ENCODE measurements at places on chromosomes 1 and 21.

DNA sequence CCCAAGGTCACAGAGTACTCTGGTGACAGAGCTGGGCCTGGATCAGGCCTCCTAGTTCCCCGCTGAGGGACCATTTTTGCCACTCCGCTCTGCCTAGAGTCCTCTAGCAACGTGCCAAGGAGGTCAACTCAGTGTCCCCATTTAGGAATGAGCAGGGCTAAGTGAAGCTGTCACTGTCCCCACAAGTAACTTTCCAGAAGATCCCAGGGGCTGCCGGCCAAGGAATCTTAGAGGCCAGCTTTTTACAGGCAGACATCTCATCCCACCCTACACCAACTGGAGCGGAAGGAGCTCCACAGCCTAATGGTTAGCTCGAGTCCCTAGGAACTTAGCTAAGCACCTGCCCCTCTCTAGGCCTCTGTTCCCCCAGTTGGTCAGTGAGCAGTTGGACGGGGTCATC, 59.7 kb downstream of the VWA5B1 start:
- no peak for DNase-seq

DNA sequence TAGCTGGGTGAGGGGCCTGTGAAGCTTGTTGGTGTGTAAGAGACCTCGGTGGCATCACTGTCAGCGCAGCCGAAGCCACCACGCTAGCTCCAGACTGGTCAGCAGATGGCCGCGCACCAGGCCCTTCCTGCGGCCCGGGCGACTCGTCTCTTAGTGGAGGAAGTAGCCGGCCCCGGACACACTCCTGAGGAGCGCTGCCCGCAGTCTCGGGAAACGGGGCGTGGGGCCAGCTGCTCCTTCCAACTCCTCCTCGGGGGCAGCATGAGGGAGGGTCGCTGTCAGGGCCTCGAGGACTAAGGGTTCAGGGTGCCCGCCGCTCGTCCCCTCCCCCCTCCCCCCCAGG, 20.4 kb downstream of the H3-3A start:
- no peak for DNase-seq

DNA sequence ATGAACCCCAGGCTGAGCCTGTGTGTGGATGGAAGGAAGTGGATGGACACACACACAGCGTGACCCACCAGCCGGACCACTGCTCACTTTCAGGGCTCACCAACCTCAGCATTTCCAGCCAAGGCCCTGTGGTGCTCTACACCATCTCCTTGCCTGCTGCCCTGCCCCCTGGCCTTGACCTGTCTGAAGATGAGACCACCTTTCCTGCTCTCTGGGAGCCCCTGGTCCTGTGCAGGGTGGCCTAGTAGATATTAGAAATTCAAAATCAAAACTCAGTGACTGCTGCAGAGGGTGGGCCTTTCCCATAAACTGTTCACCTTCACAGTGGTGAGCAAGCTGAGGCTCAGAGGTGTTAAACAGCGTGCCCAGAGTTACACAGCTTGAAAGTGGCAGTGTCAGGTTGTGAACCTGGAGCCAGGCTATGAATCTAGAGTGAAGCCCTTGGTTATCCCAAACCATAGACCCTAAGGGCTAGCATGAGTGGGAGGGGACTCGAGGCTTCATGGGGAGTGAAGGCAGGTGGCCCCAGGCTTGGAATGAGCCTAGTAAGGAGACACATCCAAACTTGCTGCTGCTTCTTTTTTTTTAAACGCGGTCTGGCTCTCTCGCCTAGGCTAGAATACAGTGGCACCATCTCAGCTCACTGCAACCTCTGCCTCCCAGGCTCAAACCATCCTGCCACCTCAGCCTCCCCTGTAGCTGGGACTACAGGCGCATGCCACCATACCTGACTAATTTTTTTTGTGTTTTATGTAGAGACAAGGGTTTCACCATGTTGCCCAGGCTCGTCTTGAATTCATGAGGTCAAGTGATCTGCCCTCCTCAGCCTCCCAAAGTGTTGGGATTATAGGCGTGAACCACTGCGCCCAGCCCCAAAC, 41.5 kb downstream of the MAN1C1 start:
- no peak for DNase-seq

DNA sequence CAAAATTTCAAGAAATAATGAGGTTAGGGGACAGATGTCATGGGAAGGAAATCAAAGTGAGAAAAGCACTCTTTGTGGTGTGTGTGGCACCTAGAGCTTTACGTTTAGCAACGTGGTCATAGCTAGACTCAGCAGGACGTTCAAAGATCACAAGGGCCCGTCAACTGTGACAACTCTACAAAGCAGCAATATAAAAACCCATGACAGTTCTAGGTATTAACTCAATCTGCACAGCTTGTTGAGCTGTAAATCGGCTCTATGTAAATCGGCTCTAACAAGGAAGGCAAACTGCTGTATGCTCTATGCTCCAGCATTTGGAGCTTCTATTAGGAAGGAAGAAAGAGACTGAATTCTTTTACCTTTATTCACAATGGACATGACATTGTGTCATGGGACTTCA, 64.8 kb downstream of the TP53BP2 start:
- no peak for DNase-seq

DNA sequence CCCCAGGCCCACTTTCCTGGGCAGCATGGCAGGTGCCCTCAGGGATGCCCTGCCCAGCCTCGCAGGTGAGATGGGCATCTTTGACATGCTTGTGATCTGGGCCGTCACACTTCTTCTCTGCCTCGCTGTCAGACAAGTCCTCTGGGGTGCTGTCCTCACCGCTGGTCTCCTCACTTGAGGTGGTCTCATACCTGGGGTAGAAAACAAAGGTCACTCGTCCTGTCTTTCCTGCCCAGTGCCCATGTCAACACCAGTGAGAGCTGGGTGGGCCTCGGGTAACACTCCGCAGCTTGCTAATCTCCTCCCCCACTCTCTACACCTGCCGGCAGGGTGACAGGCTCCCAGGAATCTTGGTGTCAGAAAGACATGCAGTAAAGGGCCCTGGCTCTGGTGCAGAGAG, 50.9 kb downstream of the KANK4 start:
- DNase-seq, result no peak

- DNase-seq, result no peak
Measured at GRCh38 chr21:14995695-14996490, 68.9 kb downstream of the NRIP1 start.

DNA sequence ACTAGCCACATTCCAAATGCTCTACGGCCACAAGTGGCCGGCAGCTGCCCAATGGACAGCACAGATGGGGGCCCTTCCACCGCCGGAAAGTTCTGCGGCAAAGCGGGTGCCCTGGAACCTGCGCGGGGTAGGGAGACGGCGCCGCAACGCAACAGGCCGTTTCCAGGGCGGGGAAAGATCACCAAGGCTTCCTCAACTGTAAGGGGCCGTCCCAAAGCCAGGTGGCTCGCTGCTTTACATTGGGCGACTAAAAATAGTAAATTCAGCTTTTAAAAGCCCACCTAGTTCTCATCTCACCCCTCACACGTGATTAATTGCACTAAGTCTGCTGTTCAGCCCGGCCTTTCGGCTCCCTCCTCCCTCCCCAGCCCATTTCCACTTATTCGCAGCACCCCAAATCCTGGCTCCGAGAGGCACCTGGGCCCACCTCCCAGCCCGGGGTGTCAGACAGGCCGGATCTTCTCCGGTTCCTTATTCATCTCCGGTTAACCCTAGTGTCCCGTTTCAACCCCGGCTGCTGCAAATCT, 643 bp downstream of the CFAP298 start:
- DNase-seq, result no peak

DNA sequence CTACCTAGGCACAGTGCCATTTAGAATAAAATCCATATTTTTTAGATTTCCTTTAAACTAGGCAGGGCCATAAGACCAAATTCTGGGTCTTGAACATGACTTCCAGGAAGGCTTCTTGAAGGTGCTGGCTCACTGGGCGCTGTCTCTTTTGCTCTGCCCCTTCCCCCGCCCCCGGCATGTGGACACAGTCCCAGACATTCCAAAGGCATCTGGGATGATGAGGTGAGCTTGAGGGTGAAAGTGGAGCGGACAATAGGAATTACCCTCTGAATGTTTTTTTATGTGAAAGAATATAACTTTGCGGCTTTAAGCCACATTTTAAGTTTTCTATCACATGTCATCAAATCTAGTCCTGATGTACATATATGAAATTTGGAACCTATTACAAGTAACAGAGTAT, 29.4 kb downstream of the RWDD3 start:
- DNase-seq, result no peak

DNA sequence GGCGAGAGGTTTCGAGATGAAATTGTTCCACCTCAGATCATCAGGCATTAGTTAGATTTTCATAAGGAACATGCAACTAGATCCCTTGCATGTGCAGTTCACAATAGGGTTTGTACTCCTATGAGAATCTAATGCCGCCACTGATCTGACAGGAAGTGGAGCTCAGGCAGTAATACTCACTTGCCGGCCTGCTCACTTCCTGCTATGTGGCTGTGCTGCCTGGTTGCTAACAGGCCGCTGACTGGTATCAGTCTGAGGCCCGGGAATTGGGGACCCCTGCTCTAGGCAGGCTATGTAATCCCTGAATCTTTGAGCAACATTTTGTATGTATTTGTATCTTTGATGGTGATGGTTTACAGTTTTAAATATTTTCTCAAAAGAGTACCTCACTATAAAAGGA, 32.5 kb downstream of the XKR8 start:
- no peak for DNase-seq

DNA sequence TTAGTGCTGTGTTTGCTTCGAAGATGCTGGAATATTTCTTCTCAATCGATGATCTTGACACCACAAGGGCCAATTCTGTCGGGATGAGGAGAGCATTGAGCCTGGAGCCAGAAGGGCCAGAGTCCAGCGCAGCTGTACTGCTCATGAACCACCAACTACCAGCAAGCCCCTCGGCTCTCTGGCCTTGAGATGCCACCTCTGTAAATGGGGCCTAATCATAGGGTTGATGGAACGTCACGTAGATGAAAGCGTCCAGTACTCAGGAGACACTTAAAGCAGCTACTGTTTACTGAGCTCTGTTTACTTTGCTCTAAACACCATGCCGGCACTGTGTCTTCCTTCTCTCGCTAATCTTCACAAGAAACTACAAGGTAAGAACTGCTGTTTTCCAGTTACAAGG, 26.3 kb downstream of the CCDC185 start:
- no peak for DNase-seq

- no peak for DNase-seq
Measured at GRCh38 chr1:145892486-145893087, 6.9 kb upstream of the ANKRD35 start.

GRCh38 chr1:117250061-117250606, 39.4 kb upstream of the VTCN1 start:
- no peak for DNase-seq

GRCh38 chr1:216935901-216936300, 212.7 kb upstream of the ESRRG start:
- DNase-seq, result no peak

- DNase-seq, result no peak
Measured at GRCh38 chr1:28130901-28131300, 42.5 kb upstream of the EYA3 start.

DNA sequence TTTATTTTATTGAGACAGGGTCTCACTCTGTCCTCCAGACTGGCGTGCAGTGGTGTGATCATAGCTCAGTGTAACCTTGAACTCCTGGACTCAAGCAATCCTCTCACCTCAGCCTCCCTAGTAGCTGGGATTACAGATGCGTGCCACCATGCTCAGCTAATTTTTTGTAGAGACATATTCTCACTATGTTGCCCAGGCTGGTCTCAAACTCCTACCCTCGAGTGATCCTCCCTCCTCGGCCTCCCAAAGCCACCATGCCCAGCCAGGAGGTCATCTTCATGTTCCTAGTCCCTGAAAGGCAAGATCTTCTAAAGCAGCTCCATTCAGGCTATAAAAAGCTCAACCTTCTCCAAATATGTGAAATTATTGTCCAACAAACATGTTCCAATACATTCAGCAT, 53.9 kb downstream of the TOR1AIP2 start:
- no peak for DNase-seq

- no peak for DNase-seq
Measured at GRCh38 chr1:180235502-180236239, 5.6 kb downstream of the LHX4 start.

GRCh38 chr1:157099633-157100009, at the start of gene ETV3L:
Gene ETV3L (minus strand): TSS chr1:157099808. CDS start chr1:157099523, 285 bp downstream.
- DNase-seq, result no peak

- peak; percentile 54 for DNase-seq
Measured at GRCh38 chr1:23459338-23459757, 24.6 kb downstream of the ASAP3 start.

- DNase-seq, result no peak
Measured at GRCh38 chr1:209772126-209772525, 12.2 kb downstream of the C1orf74 start.

GRCh38 chr1:222021129-222021528, 279.2 kb upstream of the DUSP10 start:
- DNase-seq, result no peak

DNA sequence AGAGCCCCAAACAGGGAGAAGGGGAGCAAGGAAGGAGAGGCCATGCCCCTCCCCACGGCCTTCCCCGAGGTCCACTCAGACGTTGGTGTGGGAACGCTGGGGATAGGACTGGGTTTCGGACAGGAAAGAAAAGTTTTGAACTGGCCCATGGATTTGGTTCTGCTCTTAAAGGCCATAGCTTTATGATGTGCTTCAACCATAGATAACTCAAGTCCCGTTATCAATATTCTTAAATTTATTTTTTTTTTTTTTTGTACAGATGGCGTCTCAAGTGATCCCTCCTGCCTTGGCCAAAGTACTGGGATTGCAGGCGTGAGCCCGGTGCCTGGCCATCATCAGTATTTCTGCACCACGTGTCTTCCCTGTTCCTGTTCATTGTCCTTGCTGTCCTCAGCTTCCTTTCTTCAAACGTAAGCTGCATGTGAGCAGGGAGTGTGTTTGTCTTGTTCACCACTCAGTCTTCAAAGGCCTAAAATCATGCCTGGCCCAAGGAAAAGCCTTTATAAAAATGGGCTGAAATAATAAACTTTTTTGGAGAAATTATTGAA, 820 bp upstream of the KRTAP10-1 start:
- no peak for DNase-seq

DNA sequence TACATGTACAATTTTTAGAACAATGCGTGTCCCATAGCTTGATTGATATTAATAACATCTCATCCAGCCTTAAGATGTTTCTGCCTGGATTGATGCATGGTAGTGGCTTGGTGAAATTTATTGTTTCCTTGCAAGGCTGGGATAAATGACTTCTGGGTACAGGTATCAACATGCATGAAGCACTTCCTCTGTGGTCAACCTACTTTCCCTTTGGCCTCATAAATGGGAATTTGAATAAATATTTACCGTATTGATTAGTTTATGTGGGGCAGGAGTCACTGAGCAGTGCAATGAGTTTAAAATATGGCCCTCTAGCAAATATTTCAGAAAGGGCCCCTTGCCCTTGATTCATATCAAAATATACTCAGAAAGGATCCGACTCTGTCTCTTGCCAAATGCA, 83.9 kb upstream of the KCNE2 start:
- no peak for DNase-seq

DNA sequence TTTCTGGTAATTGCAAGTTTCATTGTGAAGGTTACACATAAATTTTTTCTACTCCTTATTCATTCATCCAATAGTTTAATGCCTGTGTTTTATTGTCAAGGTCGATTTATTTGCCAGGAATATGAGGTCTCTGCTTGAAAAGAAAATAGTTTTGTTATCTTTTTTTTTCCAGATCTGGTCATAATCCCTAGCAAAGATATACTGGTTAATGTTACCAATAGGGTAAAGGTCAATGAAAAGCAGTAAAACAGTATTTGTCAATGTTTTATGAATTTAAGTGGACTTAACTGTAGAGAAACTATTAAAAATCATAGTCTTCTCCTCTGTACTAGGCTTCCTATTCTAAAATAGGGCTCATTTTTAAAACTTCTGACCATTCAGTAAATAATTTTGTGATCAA, 8.1 kb upstream of the FMO3 start:
- no peak for DNase-seq

GRCh38 chr1:185603158-185603557, 131.0 kb upstream of the HMCN1 start:
- DNase-seq, result no peak

GRCh38 chr1:39623053-39623452, 16.4 kb downstream of the HEYL start:
- DNase-seq, result no peak

All from iPS DF 19.7 (cell line).